Stimulated activated CD4-positive, alpha-beta T cell treated with anti-CD3 and anti-CD28 coated beads, Interleukin-12 subunit alpha, Interleukin-12 subunit beta, amount 100 ng/mL, for 48 hours (primary cell): ENCODE measurements at places on chromosomes 3 and 15.

- no peak for DNase-seq
Measured at GRCh38 chr3:48467110-48467454, 20.5 kb downstream of the ATRIP start.

DNA sequence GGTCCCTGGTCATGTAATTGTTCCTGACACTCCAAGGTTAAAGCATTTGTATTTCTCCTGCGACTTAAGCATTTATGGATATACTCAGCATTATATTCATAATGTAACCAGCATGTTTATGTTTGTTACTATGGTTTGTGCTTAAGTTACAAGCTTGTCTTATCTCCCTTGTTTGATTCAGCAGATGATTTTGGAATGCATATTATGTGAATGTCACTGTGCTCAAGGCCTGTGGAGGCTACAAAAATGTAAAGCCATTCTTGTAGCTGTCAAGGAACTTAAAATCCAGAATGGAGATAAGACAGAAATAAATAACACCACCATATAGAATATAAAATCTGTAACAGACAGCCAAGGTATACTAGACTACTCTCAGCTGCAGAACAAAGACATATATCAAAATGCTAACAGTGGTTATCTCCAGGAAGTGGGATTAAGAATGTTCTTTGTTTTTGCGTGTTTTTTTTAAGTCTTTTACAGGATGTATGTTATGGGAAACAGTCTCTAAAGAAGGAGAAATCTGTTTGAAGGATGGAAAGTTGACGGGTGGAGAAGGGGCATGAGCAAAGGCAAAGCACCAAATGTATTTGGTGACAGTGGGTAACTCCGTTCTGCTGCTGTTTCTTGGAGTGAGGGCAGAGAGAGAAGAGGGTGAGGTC lies 61.4 kb downstream of the IGF2BP2 start:
- DNase-seq, result no peak

DNA sequence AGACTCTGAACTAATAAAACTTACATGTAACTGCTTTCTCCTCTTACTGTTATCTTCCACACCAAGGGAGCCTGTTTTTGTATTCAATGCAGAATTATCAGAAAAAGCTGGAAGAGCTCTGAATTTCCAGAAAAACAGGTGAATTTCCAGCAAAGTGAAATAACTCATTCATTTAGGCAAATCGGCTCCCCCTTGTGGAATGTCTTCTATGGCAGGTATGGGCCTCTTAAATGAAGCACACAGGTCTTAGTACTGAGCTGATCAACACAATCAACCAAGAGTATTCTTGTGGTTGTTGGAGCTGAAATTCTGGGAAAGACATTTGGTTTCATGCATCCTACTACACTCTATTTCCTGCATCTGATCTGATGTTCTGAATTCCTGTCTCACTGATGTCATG lies 31.0 kb upstream of the PTPRG start:
- DNase-seq, result no peak

- DNase-seq, result no peak
Measured at GRCh38 chr15:66145726-66146182, 107.8 kb downstream of the MEGF11 start.

DNA sequence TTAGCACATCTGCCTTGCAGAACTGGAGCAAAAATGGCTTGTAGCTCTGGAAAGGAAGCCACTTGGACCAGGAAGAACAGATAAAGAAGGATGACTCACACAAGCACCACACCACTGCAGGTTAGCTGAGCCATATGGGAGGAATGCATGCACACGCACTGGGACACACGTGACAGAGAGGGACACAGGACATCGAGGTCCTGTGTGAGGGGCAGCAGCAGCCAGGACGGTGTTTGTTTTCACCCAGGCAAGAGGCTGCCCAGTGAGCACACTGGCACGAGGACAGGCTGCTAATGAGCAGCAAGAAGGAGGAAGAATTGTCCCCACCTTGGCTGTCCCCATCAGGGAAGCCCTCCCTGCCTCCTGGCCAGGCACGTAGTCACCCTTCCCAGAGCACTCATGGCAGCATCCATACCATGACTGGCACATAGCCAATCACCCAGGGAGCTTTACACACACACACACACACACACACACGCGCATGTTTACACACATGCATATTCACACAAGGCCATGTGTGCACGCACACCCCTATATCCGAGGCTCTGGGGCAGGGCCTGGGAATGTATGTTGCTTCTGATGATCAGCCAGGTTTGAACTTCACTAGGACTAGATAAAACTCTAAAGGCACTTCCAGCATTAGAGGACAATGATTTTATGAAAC lies 24.0 kb upstream of the SPTBN5 start:
- no peak for DNase-seq

DNA sequence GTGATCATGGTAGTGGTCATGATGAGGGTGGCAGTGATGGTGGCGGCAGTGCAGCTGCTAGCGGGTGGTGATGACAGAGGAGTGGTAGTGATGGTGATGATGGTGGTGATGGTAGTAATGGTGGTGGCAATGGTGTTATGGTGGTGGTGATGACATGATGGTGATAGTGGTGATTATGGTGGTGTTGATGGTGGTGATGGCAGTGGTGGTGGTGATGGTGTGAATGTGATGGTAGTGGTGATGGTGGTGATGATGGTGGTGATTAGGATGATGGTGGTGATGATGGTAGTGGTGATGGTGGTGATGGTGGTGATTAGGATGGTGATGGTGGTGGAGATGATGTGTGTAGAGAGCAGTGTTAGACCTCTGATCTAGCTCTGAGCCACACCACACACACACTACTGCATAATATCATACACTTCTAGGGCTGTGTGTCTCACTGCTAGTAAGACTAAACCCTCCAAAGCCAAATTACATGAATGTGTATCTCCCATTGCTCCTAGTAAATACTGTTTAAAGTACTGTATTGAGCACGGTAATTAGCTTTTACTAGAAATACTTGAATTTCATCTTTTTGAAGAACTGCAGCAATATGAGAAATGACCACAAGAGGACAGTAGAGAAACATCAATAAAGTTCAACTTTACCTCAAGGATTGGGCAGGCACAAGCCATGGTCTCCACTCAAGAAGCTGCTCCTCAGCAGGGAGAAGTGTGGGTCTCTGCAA lies 28.8 kb downstream of the TMED3 start:
- no peak for DNase-seq

GRCh38 chr15:75207618-75208500 lies 6.2 kb downstream of the C15orf39 start:
- DNase-seq, result no peak
